ENCODE measurements at places on chromosomes 16 and 17.

GRCh38 chr17:10574324-10574723 lies 24.9 kb upstream of the MYH2 start:
- no peak for DNase-seq

- no peak for DNase-seq
These were observed 522 bp downstream of the NAGS start for GRCh38 chr17:44004761-44005526.

- DNase-seq = no peak
These were observed 108.9 kb upstream of the IRX5 start for GRCh38 chr16:54821731-54822130.

DNA sequence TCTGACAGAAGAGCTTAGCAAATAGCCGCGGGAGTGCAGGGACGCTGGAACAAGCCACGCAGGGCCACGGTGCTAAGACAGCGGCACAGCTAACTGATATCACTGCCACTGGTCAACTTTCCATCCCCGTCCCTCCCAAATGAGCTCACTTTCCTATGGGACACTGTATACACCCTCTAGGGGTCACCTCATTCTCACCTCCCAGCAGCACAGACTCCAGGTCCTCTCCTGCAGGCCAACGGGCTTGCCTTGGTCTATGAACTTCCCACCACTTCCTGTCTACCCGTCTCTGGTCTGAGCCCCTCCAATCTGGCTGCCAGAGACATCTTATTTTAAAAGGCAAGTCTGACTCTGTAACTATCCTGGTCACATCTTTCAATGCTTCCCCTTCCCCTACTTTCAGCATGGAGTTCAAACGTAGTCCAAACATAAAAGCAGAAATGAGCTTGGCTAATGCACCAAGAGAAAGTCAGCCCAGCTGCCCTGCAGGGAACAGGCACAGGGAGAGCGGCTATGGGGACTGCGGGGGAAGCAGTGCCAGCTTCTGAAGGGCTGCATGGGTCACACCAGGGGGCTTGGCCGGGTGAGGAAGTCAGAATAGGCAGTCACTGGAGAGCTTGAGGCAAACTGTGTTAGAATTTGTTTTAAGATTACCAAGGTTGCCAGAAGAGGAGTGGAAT lies 26.3 kb upstream of the SLC38A8 start:
- DNase-seq = no peak

DNA sequence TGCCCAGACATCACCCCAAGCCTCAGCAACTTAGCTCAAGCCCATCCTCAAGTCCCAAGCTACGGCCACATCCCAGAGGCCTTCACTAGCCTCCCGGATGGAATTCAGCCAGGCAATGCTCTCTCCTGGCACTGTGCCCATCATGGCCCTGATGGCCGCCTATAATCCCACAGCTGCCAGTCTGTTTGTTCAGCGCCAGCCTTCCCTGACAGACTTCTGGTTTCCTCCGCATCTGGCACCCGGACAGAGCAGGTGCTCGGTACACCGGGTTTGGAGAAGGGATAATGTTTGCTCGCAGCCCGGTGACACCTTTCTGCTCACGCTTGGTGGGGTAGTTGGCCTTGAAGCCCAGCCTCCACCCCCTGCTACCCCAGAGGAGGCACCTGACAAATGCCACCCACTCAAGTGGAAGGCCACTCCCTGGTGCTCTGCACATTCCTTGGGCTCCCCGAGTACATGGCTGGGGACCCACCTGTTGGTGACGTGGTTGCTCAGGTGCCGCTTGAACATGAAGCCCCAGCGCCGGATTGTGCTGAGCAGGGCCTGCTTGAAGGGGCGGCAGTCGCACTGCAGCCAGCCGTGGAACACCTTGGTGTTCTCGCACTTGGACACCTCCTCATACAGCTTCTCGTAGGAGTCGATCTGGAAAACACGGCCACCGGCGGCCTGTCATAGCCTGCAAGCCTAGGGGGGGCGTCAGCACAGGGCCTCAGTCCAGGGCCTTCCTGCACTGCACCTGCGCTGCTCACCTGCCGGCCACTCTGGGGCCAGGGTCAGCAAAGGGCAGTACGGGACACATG lies 47.1 kb downstream of the DNAH17 start:
- DNase-seq = no peak

GRCh38 chr17:15403276-15403939 lies 62.0 kb upstream of the TEKT3 start:
- DNase-seq = no peak

- peak; percentile 88 for DNase-seq
These were observed 217.8 kb upstream of the GSE1 start for GRCh38 chr16:85395207-85395912.

DNA sequence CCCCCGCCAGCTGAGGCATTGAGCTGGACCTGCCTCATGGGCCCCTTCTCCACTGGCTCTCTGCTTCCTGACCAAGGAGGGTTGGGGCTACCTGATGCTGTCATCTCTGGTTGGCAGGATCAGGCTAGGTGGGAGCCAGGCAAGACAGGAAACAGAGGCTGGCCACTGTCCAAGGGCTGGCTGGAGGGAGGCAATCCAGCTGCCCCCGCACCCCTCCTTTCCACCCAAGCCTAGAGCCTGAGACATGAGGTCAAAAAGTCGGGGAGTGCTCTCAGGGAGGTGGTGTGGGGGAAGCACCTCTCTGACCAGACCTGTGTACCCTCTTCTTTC lies 14.5 kb downstream of the NGFR start:
- DNase-seq = no peak

DNA sequence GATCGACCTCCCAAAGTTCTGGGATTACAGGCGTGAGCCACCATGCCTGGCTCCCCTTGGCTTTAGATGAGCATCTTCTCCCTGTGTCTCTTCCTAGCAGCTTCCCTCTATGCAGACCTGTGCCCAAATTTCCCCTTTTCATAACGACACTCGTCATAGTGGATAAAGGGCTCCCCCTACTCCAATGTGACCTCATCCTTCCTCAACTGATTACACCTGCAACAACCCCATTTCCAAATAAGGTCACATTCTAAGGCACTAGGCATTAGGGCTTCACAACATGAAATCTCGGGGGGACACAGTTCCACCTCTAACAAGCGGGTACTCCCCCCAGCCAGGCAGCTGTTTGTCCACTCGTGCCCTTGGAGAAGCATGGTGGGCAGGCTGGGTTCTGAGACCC lies 10.3 kb downstream of the KIF19 start:
- no peak for DNase-seq

- DNase-seq = peak; percentile 81
These were observed 39.0 kb upstream of the EMP2 start for GRCh38 chr16:10619271-10619849.

GRCh38 chr16:79278506-79278905 lies 322.0 kb downstream of the MAF start:
- no peak for DNase-seq

GRCh38 chr17:72191921-72192799 lies 71.3 kb downstream of the SOX9 start:
- no peak for DNase-seq

DNA sequence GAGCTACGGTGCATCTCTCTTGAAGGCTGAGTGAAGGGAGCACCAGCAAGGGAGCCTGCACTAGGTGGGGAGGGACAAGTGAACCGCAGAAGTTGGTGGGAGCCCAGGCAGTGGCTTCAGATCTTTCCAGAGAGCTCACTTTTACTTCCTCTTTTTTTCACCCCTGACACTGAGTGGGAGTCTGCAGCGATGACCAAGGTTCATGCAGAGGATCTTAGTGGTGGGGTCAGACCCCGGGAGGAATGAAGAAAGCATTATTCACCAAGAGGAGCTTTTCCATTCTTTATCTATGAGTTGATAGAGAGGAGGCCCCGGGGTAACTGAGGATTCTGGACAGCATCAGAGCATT lies 3.0 kb upstream of the CCL2 start:
- DNase-seq = peak; percentile 41

GRCh38 chr16:31451681-31452351 lies 7.5 kb upstream of the ARMC5 start:
- peak; percentile 68 for DNase-seq

- peak; percentile 27 for DNase-seq
These were observed 802 bp downstream of the SETD6 start for GRCh38 chr16:58515871-58516767.

DNA sequence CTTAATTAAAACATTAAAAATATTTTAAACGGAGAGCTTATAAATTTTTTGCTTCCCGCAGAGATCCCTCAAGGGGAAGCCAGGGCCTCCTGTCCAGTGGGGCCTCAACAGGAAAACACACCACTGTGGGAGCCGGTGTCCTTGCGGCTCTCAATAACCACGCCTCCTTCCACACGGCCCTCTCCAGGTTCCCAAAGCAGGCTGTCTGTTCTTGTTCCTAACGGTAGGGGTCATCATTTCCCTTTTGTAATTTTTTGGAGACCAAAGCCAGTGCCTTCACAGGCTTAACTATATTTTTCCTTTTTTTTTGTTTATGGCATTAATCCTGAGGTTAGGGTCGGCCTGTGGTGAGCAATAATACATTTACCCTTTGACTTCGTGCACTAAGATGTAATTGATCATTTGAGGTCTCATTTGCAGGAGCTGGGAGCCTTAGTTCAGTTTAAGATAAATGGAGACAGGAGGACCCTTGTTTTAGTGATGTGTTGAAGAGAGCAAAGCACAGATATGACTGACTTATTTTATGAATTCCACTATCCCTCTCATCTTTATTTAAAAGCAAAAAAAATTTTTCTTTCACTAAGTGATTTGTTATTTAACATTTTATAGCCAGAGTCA lies 77.5 kb upstream of the N4BP1 start:
- peak; percentile 73 for DNase-seq

DNA sequence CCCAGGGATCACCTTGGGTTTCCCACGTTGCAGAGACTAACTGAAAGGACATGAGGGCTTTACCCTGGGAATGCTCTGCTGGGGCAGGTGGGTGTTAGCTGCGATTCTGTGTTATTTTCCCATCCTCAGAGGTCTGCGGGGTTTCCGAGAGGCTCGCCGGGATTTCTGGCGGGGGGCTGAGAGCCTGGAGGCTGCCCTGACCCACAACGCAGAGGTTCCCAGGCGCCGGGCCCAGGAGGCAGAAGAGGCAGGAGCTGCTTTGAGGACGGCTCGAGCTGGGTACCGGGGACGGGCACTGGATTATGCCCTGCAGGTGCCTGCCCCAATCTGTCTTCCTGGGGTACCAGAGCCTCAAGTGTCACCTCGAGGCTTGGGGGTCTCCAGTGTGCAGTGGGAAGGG lies 6.9 kb downstream of the ACAP1 start:
- DNase-seq = no peak

- no peak for DNase-seq
These were observed 11.5 kb downstream of the MPRIP start for GRCh38 chr17:17053446-17054379.

DNA sequence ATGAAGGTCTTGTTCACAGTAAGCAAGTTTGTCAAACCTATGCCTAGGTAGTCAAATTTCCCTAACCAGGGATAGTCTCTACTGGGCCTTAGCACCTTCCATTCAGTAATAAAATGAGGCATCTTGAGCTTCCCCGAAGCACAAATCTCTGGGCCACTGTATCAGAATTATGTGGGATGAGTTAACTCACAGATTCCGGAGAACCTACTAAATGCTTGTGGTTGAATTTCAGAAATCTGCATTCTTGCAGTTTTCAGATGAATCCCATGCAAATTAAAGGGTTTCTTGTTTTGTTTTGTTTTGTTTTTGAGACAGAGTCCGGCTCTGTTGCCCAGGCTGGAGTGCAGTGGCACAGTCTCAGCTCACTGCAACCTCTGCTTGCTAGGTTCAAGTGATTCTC lies 478.8 kb upstream of the HSBP1 start:
- DNase-seq = no peak

DNA sequence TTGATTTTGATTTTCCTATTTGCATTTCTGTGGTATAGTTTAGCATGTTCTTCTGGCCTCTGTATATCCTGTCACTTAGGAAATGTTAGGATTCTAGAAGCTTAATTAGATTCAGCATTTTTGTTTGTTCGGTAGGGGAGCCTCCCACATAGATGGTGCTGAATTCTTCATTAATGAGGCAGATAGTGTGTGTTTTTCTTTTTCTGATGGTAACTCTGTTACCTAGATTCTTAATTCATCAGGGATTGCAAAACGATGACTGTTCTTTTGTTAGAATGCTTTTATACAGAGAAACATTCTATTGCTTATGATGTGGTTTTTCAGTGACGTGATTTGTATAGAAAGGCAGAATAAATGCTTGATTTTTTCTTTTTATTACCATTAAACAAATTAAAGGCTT lies 19.0 kb downstream of the BANP start:
- DNase-seq = no peak

DNA sequence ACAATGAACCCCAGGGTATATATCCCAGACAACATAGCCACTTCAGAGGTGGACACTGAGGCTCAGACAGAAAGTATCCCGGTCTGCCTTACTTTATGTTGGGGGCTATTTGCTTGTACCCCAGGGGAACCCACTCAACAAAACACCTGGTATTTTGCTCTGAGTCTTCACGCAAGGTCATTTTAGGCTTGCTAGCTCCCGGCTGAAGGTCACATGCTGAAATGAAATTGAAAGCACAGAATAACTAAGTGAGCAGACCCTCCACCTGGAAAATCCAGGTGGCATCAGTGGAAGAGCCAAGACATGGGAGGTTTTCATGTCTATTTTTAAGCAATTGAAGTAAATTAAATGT lies 4.1 kb upstream of the KDM8 start:
- no peak for DNase-seq

DNA sequence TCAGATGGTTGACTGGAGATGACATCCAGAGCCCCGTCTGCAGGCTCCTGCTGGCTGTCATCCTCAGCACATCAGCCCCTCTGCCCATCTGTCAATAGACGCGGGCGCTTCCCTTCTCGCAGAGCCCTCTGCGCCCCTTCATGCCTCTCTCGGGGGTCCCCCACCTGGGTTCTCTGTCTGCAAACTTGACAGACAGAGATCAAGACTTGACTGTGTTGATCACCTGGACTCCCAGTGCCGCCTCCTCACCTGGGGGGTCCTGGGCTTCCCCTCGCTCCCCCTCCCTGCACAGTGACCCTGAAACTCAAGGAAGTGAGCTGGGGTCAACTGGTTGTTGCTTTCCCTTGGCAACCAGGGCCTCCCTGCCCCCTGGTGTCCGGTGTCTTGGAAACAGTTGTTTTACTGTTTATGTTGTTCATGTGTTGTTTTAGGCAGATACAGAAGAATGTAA lies 31.9 kb downstream of the RNF213 start:
- no peak for DNase-seq

- no peak for DNase-seq
These were observed 37.4 kb downstream of the COX4I1 start for GRCh38 chr16:85836706-85837582.

DNA sequence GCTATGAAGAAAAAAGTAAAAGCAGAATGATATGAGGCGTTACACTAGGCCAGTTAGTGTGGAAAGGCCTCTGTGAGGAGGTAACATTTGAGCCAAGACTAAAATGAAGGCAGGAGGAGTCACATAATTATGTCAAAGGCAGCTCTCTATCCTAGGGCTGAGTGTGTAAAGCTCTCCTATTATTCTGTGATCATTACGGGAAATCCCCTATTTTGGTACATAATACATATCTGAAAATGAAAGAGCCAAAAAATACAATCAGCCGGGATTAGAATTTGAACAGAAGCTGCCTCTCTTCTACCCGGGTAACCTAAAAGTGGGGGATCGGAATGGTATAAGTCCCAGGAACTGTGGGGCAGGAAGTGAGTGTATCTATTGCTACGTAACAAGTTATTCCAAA lies 27.1 kb downstream of the HEATR3 start:
- DNase-seq = no peak

DNA sequence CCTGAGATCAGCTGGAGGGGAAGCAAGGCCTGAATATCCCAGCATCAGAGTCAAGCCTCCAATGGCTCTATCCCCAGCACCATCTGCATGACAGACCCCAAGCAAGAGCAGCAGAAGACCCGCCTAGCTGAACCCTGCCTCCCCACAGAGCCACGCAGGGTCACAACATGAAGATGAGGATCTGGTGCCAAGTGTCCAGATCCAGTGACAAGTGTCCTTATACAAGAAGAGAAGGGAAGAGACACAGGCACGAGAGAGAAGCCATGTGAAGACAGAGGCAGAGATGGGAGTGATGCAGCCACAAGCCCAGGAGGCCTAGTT lies 28.9 kb downstream of the TNFRSF13B start:
- no peak for DNase-seq

All from hematopoietic multipotent progenitor cell treated with erythropoietin and hydrocortisone succinate and interleukin-3 and kit ligand, for 8 days (in vitro differentiated cells).